Omental fat pad (tissue), 4 donors: ENCODE measurements at places on chromosomes 16 and 17. TPM values are rescaled to one million over a fixed set of nuclear protein-coding genes. Genes with fewer than 3 reads are reported as not detected.

Gene GRAP
- total RNA-seq = 3.7 TPM

Gene UTS2R
- total RNA-seq = not detected

Gene MARVELD3
- total RNA-seq = not detected

Gene CCL2
- total RNA-seq = 372 TPM

Gene TSPOAP1
- total RNA-seq = 1.9 TPM

Gene PSME3IP1
- 50.9 TPM for total RNA-seq

Gene YBX2
- 1.2 TPM for total RNA-seq

Gene SLC16A11
- 0.47 TPM for total RNA-seq

Gene SERPINF2
- total RNA-seq = 6.0 TPM

Gene CACNG5
- total RNA-seq = not detected

Gene GP1BA
- not detected for total RNA-seq

Gene KRTAP4-6
- total RNA-seq = not detected

Gene KRTAP2-3
- not detected for total RNA-seq

Gene TVP23A
- 1.5 TPM for total RNA-seq

DNA sequence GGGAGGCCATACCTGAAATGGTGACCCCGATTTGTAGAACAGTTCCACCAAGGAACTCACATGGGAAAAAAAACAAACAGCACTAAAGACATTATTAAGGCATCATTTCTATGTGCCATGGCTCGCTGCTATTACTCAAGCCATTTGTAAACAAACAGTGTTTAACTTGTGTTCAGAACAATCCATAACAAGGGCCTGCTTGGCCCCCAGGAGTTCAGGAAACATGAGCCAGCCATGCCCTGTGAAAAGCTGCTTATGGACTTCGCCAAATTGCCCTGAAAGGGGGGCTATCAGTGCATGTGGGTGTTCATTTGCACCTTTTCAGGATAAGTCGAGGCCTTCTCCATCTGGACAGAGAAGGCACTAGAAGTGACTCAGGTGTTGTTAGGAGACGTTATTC is 8.0 kb downstream of the POLR3K start:
- no peak for DNase-seq

GRCh38 chr17:14797021-14797420 is 468.1 kb downstream of the PMP22 start:
- no peak for DNase-seq

GRCh38 chr16:30349675-30350074 is 5.4 kb downstream of the CD2BP2 start:
- no peak for DNase-seq

- no peak for DNase-seq
Measured at GRCh38 chr17:29167393-29168078, 12.7 kb downstream of the MYO18A start.

DNA sequence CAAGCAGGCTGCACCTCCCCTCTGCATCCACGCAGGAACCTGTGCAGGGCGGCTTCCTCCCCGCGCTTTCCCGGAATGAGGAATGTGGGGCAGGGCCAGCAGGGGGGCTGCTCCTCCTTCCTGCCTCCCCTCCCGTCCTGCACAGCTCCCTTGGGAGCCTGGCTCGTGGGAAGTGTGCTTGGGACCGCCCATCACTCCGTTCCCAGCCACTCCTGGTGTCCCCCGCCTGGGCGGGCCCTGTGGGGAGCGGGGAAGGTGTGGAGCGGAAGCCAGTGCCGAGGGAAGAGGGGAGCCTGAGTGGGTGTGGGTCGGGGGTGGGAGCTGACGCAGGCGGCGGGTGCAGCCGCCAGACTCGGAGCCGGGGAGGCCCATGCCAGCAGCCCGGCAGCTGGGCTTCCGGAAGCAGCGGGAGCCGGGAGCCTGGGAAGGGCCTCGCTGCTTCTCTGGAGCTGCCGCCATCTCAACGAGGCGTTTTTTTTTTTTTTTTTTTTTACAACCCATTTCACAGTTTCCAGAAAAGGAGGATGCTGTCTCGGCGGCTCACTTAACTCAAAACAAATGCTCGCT is 24.1 kb downstream of the BAHCC1 start:
- peak; percentile 60 for DNase-seq

DNA sequence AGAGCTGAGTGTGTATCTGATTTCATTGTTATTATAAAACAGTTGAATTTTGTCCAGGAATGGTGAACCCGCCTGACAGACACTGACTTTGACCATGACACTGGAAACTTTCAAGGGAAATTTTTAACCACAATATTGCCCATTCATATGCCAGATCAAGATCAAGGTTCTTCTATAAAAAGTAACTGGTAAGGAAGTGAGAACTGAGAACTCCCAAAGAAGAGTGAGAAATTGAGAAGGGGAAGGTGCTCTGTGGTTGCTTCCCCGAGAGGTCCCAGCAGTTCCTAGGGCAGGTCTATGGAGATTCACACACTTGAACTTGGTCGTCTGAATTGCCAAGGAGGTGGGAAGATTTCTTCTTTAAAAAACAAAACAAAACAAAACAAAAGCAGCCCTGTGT is 27.3 kb downstream of the SLC6A4 start:
- no peak for DNase-seq

GRCh38 chr17:81519284-81520020 is 6.9 kb upstream of the ACTG1 start:
- DNase-seq = no peak

DNA sequence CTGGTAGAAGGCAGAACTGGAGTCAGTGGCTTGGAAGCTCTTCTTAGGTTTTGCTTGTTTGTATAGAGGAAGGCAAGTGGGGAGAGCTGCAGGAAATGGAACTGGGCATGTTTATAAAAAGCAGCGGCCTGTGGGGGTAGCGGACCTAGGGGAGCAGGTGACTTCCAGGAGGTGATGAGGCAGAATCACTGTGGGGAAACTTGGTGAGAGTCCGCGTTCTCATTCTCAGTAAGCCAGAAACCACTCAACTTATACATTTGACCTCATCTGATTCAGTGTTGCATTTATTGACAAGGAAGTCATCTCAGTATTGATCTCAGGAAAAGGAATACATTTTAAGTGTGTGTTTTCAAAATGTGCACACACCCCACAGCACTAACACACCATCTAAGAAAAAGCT is 299.8 kb downstream of the CNTNAP4 start:
- DNase-seq = no peak

GRCh38 chr17:73132085-73132492 is 32.7 kb upstream of the SSTR2 start:
- no peak for DNase-seq

GRCh38 chr17:81817758-81818147 is 13.8 kb downstream of the GCGR start:
- DNase-seq = no peak

DNA sequence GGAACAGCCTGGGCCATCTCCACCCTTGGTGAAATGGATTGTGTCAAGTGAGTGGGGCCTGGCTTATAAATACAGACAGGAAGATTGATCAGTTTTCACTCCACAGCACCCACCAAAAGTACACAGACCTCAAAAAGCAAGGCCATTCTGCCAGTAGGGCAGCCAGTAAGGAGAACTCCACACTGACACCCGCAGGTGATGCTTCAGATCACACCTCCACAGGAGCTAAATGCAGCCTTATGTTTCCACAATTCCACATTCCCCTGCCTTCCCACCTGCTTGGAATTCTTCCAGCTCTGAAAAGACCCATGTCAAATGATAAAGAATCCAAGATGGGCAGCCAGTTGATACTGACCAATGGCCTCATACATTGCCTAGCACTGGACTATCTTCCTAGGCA is 191.1 kb downstream of the ZFHX3 start:
- no peak for DNase-seq

GRCh38 chr16:73065632-73066330 is 17.9 kb upstream of the ZFHX3 start:
- DNase-seq = no peak

DNA sequence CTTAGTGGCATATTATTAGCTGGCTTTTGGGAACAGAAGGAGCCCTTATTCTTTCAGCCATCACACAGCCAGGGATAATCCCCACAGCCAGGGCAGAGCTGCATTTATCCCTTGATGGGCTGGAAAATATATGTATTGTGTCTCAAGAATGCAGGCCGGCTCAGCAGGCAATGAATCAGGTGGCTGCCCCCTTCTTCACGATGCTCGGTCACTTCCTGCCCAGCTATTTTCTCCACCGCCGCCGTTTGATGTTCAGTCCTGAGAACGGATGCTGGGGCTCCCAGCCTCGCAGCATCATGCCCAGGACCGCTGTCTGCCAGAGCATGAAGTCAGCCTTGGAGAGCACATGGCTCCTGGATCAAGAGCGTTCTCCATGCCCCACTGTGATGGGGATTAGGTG is 4.3 kb upstream of the MYH3 start:
- no peak for DNase-seq

GRCh38 chr16:88789594-88789993 is 4.6 kb upstream of the PIEZO1 start:
- DNase-seq = no peak

GRCh38 chr17:35212668-35213067 is 18.5 kb upstream of the SLC35G3 start:
- no peak for DNase-seq

GRCh38 chr17:45347444-45347843 is 30.6 kb upstream of the MAP3K14 start:
- DNase-seq = no peak

- DNase-seq = no peak
Measured at GRCh38 chr17:56186222-56186786, 33.0 kb downstream of the ANKFN1 start.

GRCh38 chr16:22955461-22956070 is 141.6 kb downstream of the HS3ST2 start:
- DNase-seq = no peak

DNA sequence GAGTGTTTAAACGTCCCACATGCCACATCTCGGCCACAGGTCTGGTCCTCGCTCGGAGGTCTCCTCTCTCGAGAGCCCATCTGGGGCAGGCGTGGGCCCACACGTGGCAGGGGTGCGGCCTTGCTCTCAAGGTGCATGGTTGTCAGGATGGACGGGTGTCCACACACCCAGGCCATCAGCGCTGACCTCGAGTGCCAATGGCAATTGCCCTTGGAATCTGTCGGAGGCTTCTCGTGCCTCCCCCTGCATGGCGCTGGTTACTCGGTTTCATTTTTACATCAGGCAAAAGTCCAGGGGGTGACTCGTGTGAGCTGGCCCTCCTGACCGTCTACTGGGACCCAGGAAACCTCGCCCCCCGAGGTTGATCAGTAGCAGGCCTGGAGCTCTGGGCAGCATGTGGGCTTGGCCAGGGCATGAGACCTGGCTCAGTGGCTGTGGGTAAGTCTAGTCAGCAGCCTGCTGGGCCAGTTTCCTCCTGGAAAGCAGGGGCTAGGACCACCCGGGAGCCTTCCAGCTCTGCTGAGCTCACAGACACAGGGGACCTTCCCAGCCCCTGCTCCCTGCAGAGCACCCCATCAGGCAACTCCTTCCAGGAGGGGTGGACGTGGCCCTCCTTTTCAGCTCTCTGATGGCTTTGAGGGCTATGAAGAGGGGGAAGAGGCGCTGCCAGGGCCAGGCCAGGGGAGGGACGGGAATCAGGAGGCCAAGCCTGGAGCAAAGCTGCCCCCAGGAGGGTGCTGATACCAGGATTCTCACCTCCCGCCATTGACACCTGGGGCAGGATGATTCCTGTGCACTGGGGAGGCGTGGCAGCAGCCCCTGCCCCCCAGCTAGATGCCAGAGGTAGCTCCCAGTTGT is 3.7 kb upstream of the ZNF469 start:
- DNase-seq = no peak

DNA sequence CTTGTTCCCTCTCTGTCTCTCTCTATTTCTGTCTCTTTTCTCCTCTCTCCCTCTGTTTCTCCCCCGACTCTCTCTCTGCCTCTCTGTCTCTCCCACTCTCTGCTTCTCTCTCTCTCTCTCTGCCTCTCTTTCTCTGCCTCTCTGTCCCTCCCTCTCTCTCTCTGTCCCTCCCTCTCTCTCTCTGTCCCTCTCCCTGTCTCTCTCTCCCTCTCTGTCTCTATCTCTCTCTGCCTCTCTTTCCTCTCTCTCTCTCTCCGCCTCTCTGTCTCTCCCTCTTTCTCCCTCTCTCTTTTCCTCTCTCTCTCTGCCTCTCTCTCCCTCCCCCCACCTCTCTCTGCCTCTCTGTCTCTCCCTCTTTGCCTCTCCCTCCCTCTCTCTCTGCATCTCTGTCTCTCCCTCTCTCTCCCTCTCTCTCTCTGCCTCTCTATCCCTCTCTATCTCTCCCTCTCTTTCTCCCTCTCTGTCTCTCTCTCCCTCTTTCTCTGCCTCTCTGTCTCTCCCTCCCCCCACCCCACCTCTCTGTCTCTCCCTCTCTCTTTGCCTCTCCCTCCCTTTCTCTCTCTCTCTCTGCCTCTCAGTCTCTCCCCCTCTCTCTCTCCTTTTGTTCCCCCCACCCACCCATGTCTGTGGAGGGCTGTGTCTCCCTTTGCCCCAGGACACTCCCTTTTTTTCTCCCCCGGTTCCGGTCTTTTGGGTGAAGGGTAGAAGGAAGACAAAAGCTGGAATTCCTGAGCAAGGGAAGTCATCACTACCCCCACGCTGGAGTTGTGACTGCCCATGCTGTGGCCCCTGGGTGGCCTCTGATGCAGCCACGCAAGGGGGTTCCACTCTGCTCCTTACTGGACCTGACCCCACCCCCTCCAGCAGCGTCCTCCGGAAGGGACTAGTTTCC is 27.1 kb upstream of the MGAT5B start:
- DNase-seq = no peak

- DNase-seq = no peak
Measured at GRCh38 chr16:88581033-88581432, 10.8 kb downstream of the ZC3H18 start.

GRCh38 chr17:82649501-82650261 is 1.4 kb upstream of the WDR45B start:
- DNase-seq = no peak

- DNase-seq = no peak
Measured at GRCh38 chr16:50992350-50993032, 158.6 kb downstream of the SALL1 start.

DNA sequence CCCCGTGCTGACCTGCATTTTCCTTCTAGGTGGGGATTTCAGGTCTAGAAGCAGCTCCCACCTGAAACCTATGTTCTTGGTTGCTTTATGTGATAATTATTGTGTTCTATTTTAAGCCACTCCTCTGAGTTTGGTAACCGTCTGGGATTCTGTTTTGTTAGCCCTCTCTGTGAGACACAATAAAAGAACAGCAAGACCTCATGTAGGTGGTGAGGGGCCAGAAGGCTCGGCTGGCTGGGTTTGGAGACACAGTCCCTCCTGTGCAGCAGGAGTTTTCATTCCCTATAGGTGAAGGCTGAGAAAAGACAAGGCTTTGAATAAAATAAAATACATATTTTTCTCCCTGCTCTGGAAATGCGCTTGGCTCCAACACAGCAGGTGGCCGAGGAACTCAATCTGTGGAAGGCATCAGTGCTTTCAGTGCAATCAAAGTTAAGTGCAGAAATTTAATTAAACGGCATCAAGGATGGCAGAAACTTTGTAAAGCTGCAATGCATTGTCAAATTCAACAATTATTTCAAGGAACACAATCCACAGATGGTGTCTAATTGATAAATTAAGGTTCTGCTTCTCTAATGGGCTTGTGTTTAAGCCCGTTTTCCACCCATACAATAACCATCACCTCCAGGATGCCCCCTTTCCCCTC is 107.8 kb downstream of the MSI2 start:
- DNase-seq = no peak

DNA sequence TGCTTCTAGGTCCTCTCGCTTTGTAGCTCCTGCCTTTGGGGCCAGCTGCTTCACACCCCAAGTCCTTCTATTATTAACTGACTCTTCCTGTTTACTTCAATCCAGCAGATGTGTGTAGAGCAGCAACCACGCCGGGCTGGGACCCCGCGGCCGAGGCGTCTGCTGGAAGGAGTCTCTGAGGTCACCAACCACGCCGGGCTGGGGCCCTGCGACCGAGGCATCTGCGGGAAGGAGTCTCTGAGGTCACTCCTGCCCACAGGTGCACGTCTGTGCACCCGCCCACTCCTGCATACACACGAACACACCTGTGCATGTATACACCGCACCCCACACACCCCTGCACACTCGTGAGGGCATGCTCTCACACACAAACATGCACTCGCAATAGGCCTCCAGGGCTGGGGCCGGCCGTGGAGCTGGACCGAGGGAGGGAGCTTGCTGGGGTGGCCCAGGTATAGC is 7.8 kb upstream of the TEX19 start:
- DNase-seq = no peak
